ENCODE measurements at places on chromosomes 6 and 20. TPM values are rescaled to one million over a fixed set of nuclear protein-coding genes. Genes with fewer than 3 reads are reported as not detected.

GRCh38 chr6:51618563-51618962 is 468.9 kb downstream of the PKHD1 start:
- no peak for DNase-seq

DNA sequence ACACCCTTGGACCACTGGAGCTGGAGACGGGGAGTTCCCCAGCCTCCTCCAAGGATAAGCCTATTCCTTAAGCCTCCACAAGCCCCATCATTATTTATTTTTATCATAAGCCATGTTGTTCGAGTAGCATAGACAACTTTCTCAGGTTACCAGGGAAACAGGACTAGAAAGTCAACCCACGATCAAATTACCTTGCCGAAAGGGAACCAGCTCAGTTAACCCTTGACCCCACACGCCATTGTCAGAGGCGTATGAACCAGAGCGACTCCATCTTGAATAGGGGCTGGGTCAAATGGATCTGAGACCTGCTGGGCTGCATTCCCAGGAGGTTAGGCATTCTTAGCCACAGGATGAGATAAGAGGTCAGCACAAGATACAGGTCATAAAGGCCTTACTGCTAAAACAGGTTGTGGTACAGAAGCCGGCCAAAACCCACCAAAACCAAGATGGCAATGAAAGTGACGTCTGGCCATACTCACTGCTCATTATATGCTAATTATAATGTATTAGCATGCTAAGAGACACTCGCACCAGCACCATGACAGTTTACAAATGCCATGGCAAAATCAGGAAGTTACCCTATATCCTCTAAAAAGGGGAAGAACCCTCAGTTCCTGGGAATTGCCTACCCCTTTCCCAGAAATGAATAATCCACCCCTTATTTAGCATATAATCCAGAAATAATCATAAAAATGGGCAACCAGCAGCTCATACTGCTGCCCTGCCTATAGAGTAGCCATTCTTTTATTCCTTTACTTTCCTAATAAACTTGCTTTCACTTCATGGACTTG is 22.4 kb downstream of the SYNJ2 start:
- DNase-seq: no peak

- DNase-seq: no peak
Observed at GRCh38 chr6:3364391-3364790, 92.5 kb downstream of the SLC22A23 start.

The NFS1 gene
- total RNA-seq: 33.8 TPM

The SCUBE3 gene
- total RNA-seq: 0.20 TPM

The NOTCH4 gene
- 0.79 TPM for total RNA-seq

GRCh38 chr20:25344634-25345033 is 46.0 kb downstream of the ABHD12 start:
- DNase-seq: no peak

- DNase-seq: no peak
Observed at GRCh38 chr6:81838724-81839426, 86.4 kb upstream of the TENT5A start.

DNA sequence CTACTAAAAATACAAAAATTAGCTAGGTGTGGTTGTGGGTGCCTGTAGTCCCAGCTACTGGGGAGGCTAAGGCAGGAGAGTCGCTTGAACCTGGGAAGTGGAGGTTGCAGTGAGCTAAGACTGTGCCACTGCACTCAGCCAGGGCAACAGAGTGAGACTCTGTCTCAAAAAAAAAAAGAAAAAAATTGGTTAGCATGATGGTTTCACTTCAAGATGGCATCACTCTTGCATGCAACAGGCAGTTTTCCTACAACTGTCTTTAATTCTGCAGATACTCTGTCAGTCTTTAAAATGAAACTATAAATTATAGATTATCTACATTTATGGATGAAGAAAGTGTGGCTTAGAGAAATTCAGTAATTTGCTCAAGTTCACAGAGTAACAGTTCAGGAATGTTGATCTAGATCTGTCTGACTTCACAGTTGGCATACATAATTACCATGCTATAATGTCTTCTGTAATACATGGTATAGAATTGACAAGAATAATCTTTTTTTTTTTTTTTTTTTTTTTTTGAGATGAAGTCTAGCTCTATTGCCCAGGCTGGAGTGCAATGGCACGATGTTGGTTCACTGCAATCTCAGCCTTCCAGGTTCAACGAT is 27.0 kb downstream of the ITCH start:
- no peak for DNase-seq

The COL12A1 gene
- not detected for total RNA-seq

The IYD gene
- not detected for total RNA-seq

DNA sequence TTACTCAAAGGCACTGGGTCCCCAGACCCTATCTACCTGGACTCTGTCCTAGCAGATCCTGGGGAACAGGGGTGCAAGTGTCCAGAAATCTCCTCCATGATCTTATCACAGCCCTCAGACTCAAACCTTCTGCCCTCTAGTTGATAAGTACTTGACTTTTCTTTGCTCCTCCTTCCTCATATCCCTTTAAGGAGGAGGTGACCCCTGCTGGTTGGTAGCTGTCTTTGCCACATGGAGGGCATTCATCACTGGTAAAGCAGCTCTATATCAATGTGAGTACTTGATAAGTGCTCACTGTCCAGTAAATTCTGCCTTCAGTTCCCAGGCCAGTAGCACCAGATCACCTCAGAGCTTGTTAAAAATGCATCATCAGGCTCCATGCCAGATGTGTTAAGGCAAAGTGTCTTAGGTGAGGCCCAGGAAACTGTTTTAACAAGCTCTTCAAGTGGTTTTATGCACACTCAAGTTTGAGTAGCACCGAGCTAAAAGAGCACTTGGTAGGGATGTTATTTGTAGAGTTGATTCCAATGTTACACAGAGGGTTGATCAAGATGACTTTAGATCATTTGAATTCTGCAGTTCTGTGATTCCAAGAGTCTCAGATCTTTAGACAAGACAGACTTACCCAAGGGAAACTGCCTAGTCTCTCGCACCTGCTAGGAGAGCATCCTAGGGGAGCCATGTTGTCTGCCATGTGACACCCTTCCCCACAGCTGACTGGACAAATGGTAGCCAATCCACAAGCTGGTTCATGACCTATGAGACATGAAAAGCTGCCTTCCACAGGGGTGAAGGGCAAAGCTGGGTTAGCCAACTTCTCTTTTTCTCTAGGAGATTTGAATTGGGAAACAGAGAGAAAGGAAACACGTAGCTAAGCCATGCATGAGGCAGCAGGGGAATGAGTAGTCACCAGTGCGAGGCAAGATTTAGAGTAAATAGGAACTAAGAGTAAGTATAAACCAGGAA is 18.6 kb downstream of the TREML2 start:
- DNase-seq: no peak

GRCh38 chr6:119637768-119638167 is 288.2 kb upstream of the MAN1A1 start:
- no peak for DNase-seq

The CFAP206 gene
- not detected for total RNA-seq

DNA sequence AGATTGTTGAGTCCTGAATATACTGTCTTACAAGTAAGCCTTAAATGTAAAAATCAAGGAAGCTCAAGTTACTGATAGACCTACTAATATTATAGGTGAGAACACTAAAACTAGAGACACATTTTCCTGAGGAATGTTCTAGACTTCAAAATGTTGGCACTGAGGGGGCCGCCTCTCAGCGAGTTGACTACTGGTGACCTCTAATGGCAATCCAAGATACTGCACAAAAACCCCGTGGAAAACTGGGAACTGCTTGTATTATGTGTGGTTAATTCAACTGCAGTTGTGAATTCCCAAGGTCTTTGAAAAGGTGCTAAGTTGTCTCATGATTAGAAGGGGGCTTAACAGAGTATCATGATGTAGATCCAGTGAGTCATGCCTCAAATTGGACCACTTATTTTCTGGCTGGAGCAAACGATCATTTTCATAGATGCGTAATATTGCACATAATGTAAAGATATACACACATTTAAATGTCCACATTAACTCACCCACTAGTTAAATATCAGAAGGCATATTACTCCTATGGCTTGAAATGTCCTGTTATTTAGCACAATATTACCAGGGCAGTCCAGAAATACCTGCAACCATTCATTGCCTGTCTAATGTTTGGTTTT is 336.2 kb downstream of the FOXA2 start:
- DNase-seq: no peak

- DNase-seq: no peak
Observed at GRCh38 chr6:137223370-137224131, 4.4 kb upstream of the IFNGR1 start.

The WFDC5 gene
- not detected for total RNA-seq

The NELFE gene
- total RNA-seq: 61.3 TPM

DNA sequence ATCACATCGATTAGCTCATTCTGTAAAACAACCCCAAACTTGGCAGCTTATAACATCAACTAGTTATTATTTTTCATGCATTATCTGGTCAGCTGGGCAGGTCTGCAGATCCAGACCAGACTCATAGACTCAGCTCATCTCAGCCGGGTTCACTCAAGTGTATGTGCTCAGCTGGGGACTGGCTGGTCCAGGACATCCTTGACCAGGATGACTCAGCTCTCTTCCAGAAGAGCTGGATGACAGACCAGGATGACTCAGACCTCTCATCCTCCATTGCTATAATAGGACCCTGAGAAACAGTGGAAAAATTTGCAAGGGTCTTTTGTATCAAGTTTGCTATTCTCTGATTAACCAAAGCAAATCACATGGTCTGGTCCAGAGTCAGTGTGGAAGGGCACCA is 312.5 kb upstream of the PLCB4 start:
- no peak for DNase-seq

The HSPA12B gene
- not detected for total RNA-seq

DNA sequence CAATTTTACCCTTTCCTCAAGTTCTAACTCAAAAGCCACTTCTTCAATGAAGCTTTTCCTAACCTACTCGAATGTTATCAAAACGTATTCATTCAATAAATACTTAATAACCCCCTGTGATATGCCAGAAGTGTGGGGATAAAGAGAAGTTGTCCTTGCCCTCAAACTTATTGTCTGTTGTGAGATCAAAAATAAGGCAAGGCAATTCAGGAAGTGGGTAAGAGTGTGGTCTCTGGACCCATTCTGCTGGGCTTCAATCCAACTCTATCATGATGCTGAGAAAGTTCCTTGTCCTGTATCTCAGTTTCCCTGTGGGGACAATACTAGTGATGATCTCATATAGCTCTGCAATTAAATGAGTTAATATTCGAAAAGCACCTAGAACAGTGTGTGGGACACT is 92.8 kb downstream of the PRDM1 start:
- DNase-seq: no peak

DNA sequence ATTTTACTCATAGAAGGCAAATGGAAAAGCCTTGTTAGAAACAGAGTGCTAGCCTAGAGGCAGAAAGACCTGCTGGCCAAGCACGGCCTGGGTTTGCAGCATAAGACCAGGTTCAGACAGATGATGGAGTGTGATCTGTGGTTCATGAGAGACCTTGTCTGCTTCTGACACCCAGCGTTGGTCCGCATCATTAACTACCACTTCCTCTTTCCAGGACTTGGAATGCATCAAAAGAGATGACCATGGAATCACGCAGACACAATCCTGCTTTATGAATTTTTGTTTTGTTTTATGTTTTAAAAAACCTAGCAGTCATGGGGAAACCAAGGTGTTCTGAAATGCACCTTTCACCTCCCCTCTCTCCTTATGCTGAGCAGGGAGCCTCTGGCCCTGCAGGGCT is 76.8 kb upstream of the SYNDIG1 start:
- DNase-seq: no peak

GRCh38 chr6:167420177-167420576 is 95.3 kb downstream of the TTLL2 start:
- DNase-seq: no peak

DNA sequence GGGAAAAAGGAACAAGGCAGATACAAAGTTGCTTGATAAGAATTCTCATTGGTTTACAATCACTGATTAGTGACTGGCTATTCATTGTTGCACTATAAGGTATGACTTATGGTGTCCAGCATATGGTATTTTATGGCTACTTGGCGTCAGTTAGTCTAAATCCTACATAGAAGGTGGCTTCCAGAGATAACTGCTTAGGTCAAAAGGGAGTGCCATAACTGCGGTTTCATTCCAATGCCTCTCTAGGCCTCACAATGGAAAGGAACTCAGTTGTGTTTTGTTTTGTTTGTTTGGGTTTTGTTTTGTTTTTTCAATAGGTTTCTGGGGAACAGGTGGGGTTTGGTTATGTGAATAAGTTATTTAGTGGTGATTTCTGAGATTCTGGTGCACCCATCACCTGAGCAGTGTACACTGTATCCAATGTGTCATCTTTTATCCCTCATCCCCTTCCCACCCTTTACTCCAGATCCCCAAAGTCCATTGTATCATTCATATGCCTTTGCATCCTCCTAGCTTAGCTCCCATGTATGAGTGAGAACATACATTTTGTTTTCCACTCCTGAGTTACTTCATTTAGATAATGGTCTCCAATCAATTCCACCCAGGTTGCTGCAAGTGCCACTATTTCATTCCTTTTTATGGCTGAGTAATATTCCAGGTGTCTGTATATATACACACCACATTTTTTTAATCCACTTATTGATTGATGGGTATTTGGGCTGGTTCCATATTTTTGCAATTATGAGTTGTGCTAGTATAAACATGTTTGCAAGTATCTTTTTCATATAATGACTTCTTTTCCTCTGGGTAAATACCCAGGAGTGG is 7.0 kb downstream of the GOPC start:
- DNase-seq: no peak

DNA sequence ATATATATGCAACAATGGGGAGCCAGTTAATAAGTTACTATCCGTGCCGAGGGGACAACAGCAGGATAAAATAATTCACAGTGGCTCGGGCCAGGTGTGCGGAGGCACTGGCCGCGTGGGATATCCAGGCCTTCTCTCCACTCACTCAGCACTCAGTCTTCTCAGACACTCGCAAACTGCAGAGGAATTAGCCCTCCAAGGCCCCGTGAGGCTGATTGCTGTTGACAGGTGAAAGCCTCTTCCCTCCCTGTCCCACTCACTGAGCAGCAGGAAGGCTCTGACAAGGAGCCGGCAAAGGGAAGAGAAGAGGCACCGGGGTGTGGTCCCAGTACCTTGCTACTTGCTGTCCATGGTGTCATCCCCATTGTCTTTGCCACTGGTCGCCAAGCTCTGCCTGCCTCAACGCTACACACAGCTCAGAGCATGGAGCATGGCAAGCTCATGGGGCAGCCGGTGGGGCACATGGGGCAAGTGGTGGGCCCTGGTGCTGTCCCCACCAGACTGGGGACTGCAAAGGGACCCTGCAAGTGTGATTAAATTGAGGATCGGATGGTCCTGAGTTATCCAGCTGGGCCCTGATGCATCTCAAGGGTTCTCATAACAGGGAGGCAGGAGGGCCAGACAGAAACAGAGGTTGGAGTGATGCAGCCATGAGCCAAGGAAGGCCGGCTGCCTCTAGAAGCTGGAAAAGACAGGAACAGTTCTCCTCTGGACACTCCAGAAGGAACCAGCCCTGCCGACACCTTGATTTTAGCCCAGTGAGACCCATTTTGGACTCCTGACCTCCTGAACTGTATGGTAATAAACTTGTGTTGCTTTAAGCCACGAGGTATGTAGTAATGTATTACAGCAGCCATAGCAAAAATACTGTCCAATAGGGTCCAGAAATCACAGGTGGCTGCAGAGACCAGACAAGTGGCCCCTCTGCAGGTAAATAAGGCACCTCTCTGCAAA is 119.7 kb downstream of the PSMB1 start:
- no peak for DNase-seq

GRCh38 chr6:74946961-74947360 is 258.9 kb downstream of the COL12A1 start:
- no peak for DNase-seq
